Midbrain (tissue), 1 donor: ENCODE measurements at places on chromosomes 13 and 19.

- DNase-seq: no peak
Measured at GRCh38 chr13:65917731-65918130, 1312.4 kb downstream of the PCDH9 start.

GRCh38 chr19:12921047-12921446, 2.0 kb upstream of the SYCE2 start:
- DNase-seq: no peak

DNA sequence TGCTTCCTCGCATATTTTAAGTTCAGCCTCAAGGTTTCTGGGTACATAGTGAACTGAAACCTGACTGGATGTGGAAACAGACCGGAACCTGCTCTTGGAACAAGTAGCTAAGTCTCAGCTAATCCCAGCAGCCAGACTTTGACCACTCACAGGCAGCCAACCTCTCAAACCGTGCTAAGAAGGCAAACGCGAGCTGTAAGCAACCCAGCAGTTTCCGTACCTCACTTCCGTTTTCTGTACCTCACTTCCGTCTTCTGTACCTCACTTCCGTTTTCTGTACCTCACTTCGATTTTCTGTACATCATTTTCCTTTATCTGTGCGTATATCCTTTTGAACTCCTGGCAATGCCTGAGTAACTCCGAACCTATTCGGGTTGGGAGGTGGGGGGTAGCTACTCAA, 96.8 kb downstream of the SUCLA2 start:
- DNase-seq: no peak

- no peak for DNase-seq
Measured at GRCh38 chr19:38079926-38080380, 144.1 kb downstream of the DPF1 start.

DNA sequence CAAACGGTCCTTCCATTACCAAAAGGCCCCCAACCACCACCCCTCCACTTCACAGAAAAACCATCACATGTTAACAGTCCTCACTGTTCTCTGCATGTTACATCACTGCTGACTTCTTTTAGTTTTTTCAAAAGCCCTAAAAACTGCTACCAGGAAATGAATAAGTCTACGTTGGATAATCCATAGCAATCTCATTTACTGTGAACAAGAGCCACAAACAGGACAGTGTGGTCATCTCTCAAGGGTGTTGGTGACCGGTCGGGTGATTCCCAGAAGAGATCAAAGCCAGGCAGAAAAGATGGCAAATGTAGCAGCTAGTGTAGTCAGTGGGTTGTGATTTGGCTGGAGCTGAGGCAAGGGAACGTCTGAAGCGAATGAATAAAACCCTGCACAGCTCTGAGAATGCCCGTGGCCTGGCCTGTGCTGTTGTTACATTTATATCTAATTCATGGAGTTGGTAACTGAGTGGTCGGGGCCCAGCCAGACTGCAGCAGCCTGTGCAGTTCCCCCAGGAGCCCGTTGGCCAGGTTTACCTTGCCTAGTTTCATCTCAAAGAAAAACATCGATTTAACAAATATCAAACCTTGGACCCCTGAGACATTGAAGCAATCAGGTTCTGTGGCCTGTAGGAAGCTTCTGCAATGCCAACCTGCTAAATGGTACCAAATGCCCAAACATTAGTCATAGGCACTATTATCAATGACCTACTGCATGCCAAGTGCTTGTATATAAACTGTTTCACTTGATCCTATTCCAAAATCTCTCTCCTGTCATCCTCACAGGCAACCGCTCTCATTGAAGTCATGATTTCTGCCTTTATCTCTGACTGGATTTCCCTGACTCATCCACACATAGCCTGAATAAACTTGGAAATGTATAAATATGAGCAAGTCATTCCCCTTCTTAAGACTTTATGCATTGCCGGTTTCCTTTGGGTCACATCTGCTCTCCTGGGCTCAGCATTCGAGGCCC, 153.8 kb upstream of the SERP2 start:
- DNase-seq: no peak

GRCh38 chr13:23979361-23980159, 82.3 kb upstream of the C1QTNF9B start:
- DNase-seq: peak; percentile 85

GRCh38 chr19:15511671-15512424, 3.5 kb downstream of the CYP4F22 start:
- no peak for DNase-seq

DNA sequence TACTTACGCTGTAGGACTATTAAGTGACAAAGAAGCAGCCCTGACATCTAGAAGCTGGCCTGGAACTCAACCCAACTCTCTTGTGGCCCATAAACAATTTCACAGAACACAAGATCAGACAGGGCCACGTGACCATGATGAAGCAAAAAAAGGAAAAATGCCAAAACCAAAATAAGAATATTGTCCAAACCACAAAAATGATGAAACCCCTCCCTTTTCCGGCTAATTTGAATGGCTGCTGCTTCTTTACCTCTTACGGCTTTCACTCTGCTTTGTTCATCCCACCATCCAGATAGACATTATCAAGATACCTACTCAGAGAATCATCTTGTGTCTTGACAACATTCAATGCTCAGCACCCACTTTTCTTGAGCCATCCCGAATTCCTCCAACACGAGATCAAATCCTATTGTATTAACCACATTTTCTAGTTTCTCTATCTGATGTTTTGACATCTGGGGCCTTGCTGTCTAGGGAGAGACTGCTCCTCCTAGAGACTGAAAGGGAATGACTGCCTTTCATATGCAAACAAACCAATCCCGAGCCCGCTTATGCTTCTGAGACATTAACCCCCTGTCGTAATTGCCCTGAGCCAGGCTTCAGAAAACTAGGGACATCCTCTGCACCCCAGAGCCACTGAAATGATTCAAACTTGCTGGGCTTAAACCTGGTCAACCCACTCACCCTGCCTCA, 186.3 kb downstream of the TDRD3 start:
- no peak for DNase-seq

DNA sequence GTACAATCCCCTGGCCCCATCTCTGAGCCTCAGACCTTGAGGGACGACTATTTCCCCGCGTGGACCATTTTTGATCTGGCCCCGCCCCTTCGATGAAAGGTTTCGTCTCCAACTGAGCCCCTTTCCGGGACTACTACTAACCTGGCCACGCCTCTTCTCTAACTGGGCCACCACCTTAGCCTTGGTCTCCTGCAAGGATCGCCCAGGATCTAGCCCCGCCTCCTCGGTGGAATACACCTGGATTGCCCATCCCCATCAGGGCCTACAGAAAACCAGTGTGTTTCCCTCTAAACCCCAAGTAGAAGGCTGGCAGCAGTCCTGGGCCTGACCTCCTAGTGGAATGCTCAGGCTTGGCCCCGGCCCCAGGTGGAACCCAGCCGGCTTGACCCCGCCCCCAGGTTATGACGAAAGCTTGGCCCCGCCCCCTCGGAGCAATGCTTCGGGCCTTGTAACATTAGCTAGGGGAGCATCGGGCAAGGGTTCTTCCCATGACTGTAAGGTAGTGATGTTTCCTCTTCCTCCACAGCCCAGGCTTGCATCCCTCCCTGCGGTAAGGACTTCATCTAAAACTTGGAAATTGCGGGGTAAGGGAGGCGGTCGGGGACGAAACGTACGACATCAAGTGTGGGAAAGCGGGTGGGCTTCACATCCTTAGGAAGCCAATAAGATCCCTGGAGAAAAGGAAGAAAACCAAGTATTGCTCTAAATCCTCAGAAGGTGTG, 9.1 kb downstream of the SPACA6 start:
- peak; percentile 28 for DNase-seq

GRCh38 chr13:30714629-30715371, 20.5 kb upstream of the ALOX5AP start:
- no peak for DNase-seq
